ENCODE measurements at places on chromosomes 16 and 17.

- no peak for DNase-seq
Measured at GRCh38 chr17:16933317-16934132, 38.4 kb downstream of the TNFRSF13B start.

- DNase-seq, result no peak
Measured at GRCh38 chr17:33046361-33047255, 55.0 kb downstream of the SPACA3 start.

DNA sequence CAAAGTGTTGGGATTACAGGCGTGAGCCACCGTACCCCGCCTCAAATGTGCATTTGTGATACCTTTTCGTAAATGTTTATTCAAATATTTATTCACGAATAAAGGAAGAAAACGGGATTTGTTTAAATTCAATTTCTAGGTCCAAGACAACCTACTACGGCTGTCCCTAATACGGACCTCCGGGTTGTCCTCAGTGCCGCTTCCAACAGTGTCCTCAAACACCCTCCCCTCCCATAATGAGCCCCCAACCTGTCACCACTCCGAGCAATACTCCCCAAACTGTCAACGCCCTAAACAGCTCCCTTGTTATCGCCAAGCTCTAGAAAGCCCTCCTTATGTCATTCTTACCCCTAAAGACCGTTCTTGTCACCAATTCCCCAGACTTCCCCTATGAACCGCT lies 539 bp upstream of the GABARAPL2 start:
- no peak for DNase-seq

DNA sequence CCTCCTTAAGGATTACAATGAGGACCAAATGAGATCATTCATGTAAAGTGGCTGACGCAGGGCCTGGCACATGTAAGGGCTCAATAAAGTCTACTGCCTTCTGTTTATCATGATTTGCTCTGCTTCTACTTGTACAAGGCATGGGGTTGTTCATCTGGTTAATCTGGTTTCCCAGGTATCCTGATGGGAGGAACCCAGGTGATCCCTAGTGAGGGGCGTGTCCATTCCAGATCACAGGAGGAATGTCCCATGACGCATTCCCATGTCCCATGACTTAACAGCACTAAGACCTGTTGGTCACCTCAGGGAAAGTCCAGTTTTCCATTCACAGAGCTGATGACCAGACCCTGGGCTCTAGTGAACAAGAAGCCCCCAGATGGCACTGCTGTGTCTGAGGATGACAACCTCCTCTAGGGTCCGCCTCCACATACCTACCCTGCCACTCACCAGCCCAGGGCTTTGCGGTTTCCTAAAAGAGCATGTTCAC lies 11.5 kb upstream of the TPPP3 start:
- no peak for DNase-seq

- DNase-seq, result peak; percentile 28
Measured at GRCh38 chr17:4706121-4706520, 2.2 kb upstream of the PELP1 start.

- DNase-seq, result no peak
Measured at GRCh38 chr16:67657017-67657608, 2.9 kb downstream of the ACD start.

DNA sequence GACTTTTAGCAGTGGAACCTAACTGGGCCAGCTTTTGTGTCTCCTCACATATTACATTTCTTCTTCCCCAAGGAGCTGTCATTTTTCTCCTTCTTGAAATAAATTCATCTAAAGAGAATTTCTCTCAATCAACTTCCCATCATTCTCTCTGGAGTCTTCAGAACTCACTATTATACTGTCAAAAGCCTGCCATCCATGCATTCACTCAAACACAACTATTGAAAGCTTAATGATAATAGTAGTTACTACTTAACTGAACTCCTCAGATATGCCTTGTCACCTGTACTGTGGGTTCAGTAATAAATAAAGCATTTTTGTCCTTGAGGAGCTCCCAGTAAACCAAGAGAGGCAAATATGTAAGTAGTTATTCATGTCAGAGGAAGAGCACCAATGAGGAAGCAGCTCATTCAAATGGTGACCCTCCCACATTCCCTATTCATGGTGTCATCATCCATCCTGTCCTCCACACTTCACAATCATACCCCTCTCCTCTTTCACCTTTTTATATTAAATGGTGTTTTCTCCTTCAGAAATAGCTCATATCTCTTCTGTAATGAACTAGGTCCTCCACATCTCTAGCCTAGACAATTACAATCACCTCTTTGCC lies 162.6 kb downstream of the CA10 start:
- no peak for DNase-seq

GRCh38 chr16:88727871-88728270 lies 21.6 kb downstream of the CTU2 start:
- peak; percentile 64 for DNase-seq

GRCh38 chr17:34153991-34154390 lies 101.1 kb upstream of the CCL2 start:
- no peak for DNase-seq

DNA sequence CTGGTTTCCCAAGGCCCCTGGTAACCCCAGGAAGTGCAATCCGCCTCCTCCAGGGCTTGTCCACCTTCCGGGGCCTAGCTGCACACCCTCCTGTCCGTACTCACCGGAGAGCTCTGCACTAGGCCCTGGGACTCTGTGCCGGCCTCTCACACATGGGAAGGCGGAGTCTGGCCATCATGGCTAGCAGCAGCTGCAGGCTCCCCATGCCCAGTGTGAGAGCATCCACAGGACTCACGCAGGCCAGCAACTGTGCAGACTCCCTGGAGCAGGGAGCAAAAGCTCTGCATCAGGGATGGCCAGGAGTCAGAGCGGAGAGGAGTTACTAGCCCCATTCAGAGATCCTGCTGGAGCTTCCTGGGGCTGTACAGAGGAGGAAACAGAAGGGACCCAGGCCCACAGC lies 20.2 kb downstream of the FOXN1 start:
- no peak for DNase-seq

- DNase-seq, result no peak
Measured at GRCh38 chr16:10984509-10984908, 40.1 kb downstream of the CLEC16A start.

- no peak for DNase-seq
Measured at GRCh38 chr16:65984296-65984695, 382.2 kb upstream of the CDH5 start.

GRCh38 chr17:51200295-51200694 lies 34.1 kb downstream of the NME2 start:
- no peak for DNase-seq

- no peak for DNase-seq
Measured at GRCh38 chr16:75379911-75380847, 53.1 kb downstream of the CFDP1 start.

GRCh38 chr17:33266116-33266515 lies 27.0 kb downstream of the ASIC2 start:
- no peak for DNase-seq

DNA sequence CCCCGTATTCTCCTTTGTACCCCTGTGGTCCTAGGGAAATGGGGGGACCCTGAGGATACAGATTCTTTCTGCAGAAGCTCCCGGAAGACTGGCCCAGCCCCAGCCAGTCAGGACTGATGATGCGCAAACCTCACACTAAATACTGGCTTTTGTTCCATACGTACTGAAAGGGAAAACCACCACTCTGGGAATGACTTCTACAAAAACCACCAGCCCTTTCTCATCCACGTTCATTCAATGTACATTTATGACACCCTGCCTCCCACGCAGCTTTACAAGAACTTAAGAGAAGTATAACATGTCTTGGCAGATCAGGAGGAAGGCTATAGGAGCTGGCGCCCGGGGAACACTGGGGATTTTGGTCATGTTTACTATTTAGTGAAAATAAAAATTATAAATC lies 70.6 kb downstream of the MARCHF10 start:
- no peak for DNase-seq

- DNase-seq, result no peak
Measured at GRCh38 chr16:80109581-80109980, 431.2 kb upstream of the DYNLRB2 start.

DNA sequence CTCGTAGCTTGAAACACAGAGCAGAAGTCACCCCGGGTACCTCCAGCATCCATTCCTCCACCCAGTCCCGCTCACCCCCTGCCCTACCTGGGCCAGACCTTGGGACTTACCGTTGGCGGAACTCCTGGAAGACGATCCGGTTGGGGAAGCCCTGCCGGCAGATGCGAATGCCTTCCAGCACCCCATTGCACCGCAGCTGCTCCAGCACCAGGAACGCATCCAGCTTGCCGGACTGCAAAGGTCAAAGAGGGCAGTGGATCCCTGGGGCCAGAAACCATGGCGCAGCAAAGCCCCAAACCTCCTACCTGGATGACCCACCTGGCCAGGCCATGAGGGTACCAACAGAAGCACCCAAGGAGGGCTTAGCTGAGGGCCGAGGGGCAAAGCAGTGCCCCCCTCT lies 97.9 kb downstream of the NDE1 start:
- DNase-seq, result no peak

DNA sequence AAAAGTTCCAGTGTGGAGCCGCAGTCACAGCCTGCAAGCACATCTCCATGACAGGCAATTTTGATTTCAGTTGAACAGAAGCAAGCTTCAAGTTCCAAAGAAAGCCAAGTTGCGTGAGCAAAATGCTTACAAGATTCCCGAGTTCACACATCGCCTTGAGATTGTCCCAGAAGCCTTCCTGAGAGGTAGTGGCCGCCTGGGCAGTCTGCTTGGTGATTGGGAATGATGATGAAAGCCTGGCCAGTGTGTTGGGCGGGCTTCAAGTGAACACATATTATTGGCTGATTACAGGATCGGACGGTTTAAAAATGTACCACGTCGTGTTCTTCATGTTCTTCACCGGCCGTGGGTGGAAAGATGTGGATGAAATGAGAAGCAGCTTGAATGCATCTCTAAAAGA lies 185.5 kb downstream of the FOXL1 start:
- DNase-seq, result no peak

DNA sequence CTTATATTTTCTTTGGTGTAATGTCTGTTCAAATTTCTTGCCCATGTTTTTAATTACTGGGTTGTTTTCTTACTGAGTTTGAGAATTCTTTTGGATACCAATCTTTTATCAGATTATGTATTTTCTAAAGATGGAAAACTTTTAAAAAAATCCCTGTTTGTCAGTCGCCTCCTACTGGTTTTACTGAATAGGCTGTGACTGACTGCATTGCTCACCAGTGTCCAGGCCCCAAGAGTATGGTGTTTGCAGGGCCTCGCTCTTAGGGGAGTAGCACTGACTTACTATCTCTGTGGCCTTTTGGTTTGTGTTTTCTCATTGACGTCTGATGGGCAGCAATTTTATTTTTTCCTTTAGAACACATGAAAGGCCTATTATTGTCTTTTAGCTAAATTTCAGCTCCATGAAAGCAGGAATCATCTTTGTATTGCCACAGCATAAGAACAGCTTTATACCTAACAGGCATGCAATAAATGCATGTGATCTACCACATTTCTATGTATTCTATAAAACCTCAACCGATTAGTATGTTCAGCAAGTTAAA lies 188.4 kb downstream of the AATF start:
- DNase-seq, result no peak

GRCh38 chr16:30747331-30747730 lies 894 bp upstream of the PHKG2 start:
- DNase-seq, result no peak

DNA sequence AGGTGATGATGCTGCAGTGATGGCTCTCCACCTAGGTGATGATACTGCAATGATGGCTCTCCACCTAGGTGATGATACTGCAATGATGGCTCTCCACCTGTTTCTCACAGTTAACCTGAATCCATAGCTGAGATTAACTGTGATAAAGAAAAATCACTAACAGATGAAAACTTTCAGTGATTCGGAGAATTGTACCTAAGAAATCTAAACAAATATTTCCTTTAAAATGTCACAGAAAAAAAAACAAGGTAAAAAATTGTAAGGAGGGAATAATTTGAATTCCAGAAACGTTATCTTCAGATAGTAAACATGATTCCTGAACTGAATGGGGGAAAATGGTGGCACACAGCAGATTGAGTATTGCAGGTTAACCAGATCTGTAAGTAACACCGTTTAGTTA lies 113.4 kb downstream of the MAP2K4 start:
- DNase-seq, result no peak

GRCh38 chr17:35717475-35717874 lies 14.0 kb upstream of the RASL10B start:
- DNase-seq, result no peak

DNA sequence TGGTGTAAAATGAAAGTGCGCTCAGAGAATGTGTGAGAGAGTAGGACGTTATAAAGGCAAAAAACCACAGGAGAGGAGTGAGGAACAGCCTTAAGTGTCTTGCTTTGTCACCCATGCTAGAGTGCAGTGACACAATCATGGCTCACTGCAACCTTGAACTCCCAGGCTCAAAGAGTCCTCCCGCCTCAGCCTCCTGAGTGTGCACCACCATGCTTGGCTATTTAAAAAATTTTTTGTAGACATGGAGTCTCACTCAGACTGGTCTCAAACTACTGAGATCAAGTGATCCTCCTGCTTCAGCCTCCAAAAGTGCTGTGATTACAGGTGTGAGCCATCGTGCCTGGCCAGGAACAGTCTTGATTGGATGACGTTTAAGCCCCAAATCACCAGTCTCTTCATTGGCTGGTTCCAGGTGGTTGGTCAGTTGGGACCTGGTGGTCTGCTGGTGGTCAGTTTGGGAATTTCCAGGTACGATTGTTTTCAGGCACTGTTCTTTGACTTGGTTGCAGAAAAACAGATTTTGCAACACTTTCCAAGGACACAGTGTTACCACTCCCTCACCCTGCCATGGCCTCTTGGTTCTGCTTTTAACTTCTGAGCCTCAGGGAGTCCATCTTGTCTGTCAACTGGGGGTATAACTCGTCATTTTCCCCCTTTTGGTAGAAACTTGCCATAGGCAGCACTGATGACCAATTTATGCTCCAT lies 21.2 kb downstream of the DHODH start:
- no peak for DNase-seq

DNA sequence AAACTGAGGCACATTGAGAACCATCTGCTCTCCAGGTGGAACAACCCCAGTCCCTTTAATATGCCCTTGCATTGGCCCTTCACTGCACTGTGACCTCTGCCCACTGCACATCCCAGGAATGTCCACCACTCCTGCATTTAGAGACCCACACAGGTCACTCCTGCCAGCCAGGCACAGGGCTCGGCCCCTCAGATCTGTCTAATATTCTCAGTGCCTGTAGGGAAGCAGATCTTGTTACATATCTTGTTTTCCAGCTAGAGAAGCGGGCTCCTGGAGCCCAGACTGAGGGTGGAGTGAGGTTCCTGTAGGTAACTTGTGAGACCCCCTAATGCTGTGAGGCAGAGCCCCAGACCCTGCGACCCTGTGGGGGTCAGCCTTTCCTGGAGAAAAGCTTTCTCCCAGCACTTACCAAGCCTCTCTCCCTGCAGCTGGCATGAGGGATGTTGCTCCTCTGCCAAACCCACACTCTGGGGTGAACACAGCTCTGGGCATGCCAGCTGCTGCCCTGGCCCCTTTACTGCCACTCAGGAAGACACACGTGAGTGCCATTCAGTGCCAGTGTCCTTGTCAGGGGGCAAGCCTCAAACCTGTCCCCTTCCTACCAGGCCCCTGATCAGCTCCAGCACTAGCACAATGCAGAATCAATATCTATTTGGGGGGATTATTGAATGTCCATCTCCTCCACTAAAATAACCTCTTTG lies 40.3 kb upstream of the CRHR1 start:
- DNase-seq, result no peak

DNA sequence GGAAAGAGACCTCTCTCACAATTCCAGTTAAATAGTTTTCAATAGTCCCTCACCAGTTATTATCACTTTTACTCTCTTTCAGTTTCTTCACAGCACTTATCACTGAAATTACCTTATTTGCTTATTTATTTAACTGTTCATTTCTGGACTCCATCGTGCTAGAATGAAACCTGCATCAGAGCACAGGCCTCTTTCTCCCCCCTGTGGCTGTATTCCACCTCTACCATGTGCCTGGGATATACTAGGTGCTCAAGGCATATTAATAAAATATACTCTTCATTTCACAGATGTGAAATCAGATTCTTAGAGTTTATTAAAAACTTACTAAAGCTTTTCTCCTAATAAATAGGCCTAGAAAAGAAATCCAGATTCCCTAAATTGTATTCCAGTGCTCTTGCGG lies 308.9 kb upstream of the MON1B start:
- no peak for DNase-seq
